ENCODE measurements at places on chromosomes 7 and 10.

DNA sequence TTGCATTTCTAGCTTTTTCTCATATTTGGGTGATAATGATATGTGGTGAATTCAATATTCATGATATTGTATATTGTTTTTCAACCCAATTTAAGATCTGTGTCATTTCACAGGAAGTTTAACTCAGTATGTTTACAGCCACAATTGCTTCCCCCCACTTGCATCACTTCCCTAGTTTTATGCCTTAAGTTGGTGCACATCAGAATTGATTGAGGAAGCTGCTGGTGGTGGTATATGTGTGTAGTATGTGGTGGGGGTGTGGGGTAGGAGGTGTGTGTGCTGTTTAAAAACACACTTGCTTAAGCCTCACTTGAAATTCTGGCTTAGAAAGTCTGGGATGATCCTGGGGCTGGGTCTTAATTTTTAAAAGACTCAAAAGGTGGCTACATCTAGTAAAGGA is 245.1 kb upstream of the AOAH start:
- no peak for DNase-seq

GRCh38 chr10:74307061-74307651 is 156.1 kb downstream of the ADK start:
- no peak for DNase-seq

GRCh38 chr10:103845972-103846371 is 9.4 kb downstream of the SH3PXD2A start:
- no peak for DNase-seq

DNA sequence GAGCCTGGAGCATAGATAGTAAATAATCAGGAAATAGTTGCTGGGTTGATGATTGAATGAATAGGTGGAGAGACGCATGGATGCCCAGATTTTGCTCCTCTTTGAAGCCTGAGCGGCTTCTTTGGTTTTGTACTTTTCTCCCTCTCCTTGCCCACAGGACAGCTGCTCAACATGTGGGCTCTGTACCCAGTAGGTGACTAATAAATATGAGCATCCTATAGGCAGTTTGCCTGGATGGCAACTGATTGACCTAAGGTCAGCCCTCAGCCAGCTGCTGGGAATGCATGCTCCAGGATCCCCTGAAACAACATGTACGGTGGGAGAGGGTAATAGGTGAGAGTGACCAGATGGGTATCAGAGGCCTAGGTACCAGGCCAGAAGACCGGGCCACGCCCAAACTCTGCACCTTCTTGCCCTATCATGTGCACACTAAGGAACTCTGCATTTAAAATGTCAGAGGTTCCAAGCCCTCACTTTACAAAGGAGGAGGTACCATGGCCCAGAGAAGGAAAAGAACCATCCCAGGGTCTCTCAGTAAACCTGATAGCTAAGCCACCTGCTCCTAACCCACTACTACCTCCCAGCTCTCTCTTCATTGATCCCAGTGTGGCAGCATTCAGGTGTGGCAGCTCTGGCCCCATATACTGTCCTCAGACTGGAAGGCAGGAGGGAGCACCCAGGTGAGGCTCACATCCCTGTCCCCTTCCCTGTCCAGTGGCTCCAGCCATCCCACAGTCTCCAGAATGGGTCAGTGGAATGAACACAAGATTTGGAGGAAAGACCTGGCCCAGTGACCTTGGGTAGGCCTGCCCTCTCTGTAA is 2.7 kb upstream of the ZCCHC24 start:
- no peak for DNase-seq

GRCh38 chr10:109454691-109455090 is 468.6 kb downstream of the XPNPEP1 start:
- DNase-seq = no peak

DNA sequence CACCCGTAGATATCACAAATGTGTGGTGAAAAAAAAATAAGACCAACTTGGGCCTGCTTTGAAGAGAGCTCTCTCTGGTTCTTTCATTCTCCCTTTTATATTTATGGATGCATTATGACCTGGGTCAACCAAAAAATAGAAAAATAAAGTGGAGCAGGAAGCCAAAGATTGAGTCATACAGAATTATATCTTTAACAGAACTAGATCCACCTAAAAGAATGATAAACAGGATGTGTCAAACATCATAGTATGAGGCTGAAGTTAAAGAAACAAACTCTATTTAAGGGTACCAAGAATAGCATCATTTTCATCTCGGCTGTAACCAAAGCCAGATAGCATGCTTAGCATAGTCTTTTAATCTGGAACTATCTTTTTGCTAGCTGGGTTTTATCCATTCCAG is 28.8 kb upstream of the NMT2 start:
- DNase-seq = no peak

GRCh38 chr10:9911488-9911887 is 1106.2 kb upstream of the CELF2 start:
- no peak for DNase-seq

DNA sequence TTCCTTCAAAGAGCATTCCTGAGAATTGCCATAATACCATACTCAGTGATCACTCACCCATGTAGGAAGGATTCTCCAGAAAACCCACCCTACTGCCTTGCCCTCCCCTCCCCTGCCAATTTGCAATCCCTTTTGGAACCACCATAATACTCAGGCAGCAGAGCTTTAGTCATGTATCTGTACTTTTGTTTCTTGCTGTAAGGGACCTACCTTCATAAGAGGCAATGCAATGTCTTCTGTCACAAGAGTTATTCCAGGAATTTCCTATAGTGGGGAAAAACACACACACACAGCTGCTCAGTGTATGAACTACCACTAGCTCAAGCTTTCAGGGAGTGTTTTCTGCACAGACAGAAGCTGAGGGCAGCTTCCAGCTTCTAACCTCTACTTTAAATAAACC is 67.0 kb downstream of the GSAP start:
- no peak for DNase-seq

DNA sequence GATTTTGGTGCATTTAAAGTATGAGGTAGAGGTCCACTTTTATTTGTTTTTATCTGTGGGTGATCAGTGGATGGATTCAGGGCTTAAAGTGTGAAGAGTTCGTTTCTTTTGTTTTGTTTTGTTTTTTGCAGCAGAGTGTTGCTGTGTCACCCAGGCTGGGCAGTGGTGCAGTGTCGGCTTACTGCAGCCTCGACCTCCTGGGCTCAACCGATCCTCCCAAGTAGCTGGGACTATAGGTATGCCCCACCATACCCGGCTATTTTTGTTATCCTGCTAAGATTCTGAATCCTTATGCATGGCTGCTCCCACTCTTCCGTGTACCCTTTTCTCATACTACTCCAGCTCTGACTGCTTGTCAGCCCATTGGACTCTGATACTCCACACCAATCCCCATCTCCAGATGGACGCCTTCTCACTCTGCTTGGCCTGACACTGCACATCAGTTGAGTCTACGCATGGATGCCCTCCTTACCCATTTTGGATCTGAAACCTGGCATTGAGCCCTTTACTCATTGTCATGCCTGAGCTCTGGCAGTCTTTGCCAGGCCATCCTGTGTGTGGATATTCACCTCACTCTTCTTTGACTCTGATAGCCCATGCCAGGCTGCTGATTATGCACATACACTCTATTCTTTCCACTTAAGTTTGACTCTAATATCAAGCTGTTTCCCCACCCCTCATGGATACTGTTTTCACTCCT is 119.5 kb downstream of the CCSER2 start:
- DNase-seq = no peak

- DNase-seq = no peak
Measured at GRCh38 chr10:4215485-4215884, 430.5 kb upstream of the KLF6 start.

DNA sequence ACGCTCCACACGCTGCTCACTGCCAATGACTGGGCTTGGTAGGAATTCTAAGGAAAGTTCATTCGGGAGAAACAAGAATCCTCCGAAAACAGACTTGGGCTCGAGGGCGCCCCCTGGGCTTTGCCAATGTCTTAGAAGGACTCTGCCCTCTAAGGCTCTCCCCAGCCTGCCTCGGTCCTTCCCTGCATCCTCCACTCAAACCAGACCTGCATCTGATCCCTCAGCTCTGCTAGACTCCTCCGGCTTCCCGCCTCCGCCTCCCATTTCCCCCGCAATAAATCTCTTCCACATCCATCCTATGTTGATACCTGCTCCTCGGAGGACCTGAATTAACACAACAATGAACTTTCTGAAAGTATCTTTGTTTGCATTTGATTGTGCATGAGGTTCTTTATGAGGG is 177.6 kb downstream of the PLPP4 start:
- no peak for DNase-seq

GRCh38 chr7:121837462-121837861 is 35.5 kb upstream of the PTPRZ1 start:
- no peak for DNase-seq

DNA sequence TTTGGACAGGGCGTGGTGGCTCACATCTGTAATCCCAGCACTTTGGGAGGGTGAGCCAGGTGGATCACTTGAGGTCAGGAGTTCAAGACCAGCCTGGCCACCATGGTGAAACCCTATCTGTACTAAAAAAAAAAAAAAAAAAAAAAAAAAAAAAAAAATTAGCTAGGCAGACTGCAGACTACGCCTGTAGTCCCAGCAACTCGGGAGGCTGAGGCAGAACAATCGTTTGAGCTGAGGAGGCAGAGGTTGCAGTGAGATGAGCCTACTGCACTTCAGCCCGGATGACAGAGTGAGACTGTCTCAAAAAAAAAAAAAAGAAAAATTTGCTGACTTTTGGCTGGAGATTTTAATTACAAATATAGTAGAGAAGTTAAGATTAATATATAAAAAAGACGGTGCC is 104.0 kb downstream of the HIPK2 start:
- no peak for DNase-seq

- no peak for DNase-seq
Measured at GRCh38 chr7:102125127-102125596, 161.5 kb upstream of the SH2B2 start.

DNA sequence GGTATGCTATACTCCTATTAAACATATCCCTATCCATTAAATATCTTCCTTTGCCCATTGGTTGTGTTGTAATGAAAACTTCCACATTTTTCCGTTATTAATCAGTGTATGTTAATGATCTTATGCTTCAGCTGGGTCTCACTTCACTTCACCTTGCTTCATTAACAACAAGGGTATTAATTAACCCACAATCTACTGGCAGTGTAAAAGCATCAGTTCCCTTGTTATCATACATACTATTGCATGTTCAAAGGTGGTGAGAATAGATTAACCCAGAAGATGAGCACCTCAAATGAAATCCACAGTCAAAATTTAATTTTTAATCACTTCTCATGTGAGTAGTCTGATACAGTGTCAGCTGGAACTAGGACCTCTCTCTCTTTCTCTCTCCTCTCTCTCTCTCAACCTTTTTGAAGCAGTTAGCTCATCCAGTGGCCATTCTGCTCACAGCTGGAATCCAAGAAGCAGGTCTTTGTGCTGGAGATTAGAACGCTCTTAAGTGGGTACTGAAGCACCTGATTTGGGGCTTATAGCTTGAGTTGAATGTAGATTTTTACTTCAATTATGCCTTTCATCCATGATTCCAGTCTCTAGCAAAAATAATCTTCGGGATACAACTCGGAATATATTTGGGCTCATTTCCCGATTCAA is 172.3 kb downstream of the RAPGEF5 start:
- no peak for DNase-seq

- no peak for DNase-seq
Measured at GRCh38 chr10:110531687-110532086, 34.0 kb downstream of the DUSP5 start.

GRCh38 chr10:90589825-90590224 is 268.0 kb downstream of the HTR7 start:
- DNase-seq = no peak

- no peak for DNase-seq
Measured at GRCh38 chr10:61786728-61787127, 114.8 kb upstream of the ARID5B start.

DNA sequence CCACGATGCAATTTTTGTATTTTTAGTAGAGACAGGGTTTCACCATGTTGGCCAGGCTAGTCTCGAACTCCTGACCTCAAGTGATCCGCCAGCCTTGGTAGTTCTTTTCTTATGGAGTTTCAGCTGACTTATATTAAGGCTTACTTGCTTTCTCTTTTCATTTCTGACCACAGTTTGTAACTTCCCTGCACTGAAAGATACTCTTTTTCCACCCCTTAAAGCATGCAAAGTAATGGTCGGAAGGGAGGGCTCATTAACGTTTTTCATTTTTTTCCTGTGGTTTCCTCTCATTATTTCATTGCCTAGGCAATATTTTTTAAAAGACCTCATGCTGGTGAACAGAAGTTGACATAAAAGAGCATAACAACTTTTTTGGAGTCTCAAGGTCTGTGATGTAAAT is 27.0 kb downstream of the ADRB1 start:
- DNase-seq = no peak

DNA sequence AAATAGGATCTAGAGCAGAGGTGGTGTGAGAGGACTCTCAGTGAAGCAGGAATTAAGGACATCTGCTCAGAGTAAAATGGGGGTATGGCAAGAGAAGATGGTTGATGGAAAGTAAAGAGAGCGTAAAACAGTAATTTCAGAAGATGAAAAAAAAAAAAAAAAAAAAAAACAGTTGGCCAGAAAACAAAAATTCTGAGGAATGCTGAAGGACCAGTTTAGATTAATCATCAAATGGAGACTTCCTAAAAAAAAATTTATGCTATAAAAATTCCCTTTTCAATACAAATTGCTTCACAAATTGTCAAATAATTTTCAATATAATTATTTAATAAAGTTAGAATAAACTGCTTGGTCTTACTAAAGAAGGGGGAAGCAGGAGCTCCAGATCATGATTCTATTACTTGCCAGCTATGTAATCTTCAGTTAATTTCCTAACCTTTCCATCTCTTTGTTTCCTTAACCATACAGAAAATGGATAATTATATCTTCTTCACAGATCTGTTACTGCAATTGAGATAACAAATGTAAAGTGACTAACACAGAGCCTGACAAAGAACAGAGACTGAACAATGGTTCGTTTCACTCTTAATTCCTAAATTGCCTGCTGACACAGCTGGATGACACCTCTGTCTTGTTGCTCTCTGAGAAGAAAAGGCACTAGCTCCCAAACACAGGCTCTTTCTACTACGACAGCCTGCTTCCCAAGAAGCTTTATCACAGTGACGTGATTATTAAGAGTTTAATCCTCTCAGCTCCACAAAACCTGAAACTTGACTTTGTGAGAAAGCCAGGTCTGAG is 64.9 kb upstream of the GPR22 start:
- DNase-seq = no peak

All from CD4-positive, CD25-positive, alpha-beta regulatory T cell (primary cell).